ENCODE measurements at places on chromosomes 7 and 10.

- no peak overlapping the region for H3K27ac ChIP-seq
- H3K4me1 ChIP-seq = no peaks in the 10 kb centered on the region
- no peak for DNase-seq
- H3K27me3 ChIP-seq = no peaks in the 10 kb centered on the region
- H3K36me3 ChIP-seq = no peaks in the 10 kb centered on the region
Observed at GRCh38 chr7:87435546-87435945, 39.9 kb downstream of the ABCB4 start.

- H3K27ac ChIP-seq = no peak overlapping the region
- H3K36me3 ChIP-seq = no peaks in the 10 kb centered on the region
- no peak overlapping the region for H3K4me3 ChIP-seq
Observed at GRCh38 chr10:29346296-29347001, 57.6 kb downstream of the LYZL1 start.

DNA sequence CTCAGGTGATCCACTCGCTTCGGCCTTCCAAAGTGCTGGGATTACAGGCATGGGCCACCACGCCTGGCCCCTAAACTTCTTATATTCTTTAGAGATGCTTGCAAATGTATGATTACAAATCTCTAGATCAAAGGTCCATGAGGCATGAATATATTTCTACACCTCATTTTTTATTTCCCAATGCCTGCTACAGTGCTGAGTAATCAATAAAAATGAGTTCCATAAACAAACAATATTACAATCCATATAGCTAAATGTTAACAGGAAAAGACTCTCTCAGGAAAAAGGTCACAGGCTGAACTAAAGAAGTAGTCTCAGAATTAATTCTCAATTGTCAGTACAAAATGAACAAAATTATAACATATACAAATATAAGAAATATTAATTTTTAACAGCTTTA is 90.8 kb downstream of the LMBR1 start:
- H3K27ac ChIP-seq = no peak overlapping the region
- peaks cover 6% of the 10 kb centered on the region for H3K36me3 ChIP-seq
- H3K27me3 ChIP-seq = no peaks in the 10 kb centered on the region
- no peak overlapping the region for H3K4me3 ChIP-seq
- DNase-seq = no peak

GRCh38 chr7:156067156-156067555 is 254.9 kb upstream of the SHH start:
- H3K36me3 ChIP-seq = no peaks in the 10 kb centered on the region
- no peak for DNase-seq
- no peaks in the 10 kb centered on the region for H3K4me1 ChIP-seq
- H3K27ac ChIP-seq = no peak overlapping the region

Data from T-cell (primary cell).